ENCODE measurements at places on chromosomes 4 and X. TPM values are rescaled to one million over a fixed set of nuclear protein-coding genes. Genes with fewer than 3 reads are reported as not detected.

DNA sequence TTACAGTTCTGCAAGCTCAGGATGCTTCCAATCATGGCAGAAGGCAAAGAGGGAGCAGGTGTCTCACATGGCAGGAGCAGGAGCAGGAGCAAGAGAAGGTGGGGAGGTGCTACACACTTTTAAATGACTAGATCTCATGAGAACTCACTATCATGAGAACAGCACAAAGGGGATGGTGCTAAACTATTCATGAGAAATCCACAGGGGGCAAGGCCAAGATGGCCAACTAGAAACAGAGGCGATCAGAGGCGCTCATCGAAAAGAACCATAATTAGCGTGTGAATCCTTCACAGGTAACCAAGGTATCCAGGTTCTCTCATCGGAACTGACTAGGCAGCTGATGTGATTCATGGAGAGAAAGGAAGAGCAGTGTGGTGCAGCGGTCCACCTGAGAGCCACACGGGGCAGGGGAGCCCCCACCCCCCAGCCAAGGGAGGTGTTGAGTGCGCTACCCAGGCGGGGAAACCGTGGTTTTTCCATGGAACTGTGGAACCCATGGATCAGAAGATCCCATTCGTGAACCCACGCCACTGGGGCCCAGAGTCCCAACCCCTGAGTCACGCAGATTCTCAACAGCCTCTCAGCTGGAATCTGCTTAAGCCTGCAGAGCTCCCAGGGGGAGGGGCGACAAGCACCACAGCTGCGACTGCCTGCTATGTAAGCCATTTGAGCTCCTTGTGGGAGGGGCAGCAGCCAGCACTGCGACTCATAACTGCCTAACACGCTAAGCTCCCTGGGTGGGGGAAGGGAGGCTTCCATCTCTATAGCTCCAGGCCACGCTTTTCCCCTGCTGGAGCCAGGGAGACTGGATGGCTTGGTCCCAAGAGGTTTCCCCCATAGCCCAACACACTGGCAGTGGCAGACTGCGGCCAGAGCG is 46.7 kb downstream of the FGF16 start:
- DNase-seq, result no peak

The SGCB gene
- polyA plus RNA-seq, result 60.0 TPM

DNA sequence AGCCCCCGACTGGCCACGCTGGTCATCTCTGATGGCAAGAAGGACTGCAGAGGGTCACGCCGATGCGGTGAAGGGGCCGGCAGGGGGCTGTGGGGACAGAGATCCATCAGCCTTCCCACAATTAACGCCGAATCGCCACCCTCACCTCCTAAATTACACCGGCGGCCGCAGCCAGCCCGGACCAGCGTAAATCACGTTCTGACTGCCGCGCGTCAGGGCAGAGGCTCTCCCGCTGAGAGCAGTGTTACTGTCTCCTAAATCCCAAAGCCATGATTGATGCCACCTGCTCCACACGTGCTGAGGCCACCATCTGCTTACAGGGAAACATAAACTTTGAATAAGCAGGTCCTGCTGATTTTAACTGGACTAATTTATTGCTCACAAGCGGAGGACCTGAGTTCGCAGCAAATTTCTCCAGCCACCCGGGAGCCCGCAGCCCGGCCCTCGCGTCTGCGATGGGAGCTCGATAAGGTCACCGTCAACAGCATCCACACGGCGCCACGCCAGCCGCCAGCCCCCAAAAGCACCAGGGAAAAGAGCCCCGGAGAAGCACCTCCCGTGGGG is 127.3 kb upstream of the NKX1-1 start:
- DNase-seq, result no peak

GRCh38 chr4:123104310-123105025 is 182.1 kb upstream of the NUDT6 start:
- no peak for DNase-seq

DNA sequence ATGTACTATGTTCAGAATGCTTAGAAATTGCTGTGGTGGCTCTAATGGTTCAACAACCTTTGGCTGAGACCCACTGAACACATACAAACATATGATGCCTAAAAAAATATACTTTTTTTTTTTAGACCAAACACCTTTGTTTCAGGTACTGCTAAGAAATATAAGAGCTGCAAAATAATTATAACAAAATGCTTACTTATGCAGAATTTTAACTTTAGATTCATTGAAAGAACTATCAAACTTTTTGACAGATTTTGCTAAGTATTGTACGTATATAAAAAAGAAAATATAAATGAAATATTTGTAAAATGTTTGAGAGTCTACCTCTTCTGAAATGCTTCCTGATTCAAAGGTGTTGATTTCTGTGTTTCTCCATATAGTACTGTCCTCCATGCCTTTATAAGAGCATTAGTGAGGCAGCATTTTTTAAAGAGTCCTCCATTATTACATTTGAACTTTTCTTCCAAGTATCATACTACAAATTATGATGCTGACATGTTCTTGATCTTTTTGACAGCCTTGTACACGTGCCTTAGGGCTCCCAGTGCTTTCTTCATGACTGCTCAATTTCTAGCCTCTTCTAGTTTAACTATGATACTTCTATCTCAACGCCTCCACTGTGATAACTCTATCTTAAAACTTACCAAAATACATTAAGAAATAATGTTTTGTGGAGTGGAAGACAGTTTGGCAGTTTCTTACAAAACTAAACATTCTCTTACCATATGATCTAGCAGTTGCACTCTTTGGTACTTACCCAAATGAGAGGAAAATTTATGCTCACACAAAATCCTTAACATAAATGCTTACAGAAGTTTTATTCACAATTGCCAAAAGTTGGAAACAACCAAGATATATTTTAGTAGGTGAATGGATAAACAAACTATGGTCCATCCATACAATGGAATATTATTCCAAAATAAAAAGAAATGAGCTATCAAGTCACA is 212.2 kb upstream of the MAB21L2 start:
- no peak for DNase-seq

DNA sequence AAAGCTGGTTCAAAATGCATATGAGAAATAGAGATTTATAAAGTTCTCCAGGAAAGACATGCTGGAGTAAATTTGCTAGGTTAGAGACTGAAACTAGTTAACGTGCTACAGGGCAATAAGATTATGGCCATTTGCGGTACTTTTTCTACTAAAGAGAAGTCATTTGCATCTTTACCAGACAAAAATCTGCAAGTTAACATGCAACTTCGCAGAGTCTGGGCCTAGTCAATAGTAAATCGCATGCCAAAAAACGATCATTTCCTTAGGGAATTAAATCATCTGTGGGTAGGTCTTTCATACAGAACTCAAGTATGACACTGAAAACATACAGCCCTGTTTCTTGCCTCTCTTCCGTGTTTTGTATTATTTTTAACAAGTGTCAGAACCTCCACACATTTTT is 32.8 kb upstream of the REST start:
- DNase-seq, result peak; percentile 17

The AIFM1 gene
- 30.0 TPM for polyA plus RNA-seq

The BRS3 gene
- polyA plus RNA-seq, result not detected

DNA sequence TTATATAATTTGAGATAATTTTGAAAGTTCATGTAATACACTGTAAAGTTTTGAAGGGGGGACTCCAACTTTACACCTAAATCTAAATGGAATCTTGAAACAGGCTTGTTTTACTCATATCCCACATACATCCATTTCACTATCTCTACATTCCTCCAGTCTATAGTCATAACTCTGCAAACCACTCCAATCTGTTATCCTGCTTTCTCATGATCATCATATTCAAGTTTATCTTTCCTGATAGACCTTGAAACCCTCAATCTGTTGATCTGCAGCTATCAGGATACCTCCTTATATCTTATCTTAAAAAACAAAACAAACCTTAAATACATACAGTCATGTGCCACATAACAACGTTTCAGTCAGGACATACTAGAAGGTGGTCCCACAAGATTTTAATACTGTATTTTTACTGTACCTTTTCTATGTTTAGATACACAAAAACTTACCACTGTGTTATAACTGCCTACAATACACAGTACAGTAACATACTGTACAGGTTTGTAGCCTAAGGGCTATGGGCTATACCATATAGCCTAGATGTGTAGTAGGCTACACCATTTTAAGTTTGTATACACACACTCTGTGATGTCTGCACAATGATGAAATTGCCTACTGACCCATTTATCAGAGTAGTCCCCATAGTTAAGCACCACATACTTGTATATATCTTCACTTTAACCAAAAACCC is 14.0 kb downstream of the CHIC2 start:
- DNase-seq, result no peak

DNA sequence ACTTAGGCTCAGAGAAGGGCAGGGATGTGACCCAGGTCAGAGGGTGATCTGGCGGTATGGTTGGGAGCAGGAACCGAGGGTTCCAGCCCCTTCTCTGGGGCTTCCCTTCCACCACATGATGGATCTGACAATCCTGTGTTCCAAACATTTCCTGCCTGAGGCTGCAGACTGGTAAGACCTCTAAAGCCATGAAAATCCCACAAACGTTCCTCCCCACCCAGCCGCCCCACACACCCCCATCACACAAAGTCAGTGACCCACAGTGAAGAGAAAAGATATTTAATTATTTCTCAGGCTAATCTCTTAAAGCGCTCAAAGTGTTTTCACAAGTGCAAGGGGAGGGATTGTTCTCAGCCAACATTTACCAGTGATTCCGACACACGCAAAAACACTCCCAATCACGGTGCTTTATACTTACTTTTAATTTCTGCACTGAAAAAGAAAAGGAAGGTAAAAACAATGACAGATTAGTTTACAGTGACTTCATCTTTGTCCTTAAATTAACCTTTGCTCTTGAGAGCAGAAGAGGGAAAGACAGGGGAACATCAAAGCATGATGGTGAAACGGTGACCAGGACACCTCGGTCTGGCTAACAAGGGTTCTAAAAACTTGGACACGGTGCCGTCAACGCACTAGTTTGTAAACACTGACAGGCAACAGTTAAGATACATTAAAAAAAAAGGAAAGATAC is 42.4 kb downstream of the WDR1 start:
- no peak for DNase-seq

The RAB39B gene
- 10.9 TPM for polyA plus RNA-seq

GRCh38 chrX:17621566-17622270 is 115.6 kb upstream of the SCML1 start:
- DNase-seq, result no peak

- peak; percentile 83 for DNase-seq
Observed at GRCh38 chr4:56655209-56655626, 25.9 kb downstream of the HOPX start.

The RBMXL3 gene
- polyA plus RNA-seq, result not detected

DNA sequence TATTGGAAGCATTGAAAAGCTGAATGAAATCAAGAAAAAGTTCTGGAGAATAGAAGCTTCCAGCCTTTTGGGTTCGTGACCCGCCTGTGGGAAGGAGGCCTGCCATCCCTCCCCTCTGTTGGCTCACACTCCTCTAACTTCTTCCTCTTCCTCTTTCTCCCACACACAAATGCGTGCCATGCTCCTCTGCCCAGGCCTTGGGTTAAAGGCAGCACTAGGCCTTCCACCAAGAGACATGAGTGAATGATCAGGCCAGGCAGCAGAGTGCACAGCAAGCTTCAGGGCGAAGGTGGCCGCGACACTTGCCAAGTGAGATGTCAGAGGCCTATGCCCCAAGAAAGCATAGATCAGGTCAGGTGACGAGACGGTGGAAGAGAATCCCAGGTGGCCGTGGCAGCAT is 38.4 kb downstream of the FAM193A start:
- no peak for DNase-seq

- DNase-seq, result no peak
Observed at GRCh38 chr4:166014411-166014810, 141.4 kb downstream of the TLL1 start.

The BTK gene
- polyA plus RNA-seq, result 0.71 TPM

- DNase-seq, result no peak
Observed at GRCh38 chrX:57933321-57933720, 23.1 kb upstream of the ZXDA start.

The GLOD5 gene
- polyA plus RNA-seq, result 1.2 TPM

- DNase-seq, result no peak
Observed at GRCh38 chrX:65706041-65706828, 38.8 kb downstream of the MSN start.

- DNase-seq, result no peak
Observed at GRCh38 chrX:22278375-22278774, 5.7 kb downstream of the CBLL2 start.

GRCh38 chr4:1808396-1808795 is 15.3 kb downstream of the FGFR3 start:
- DNase-seq, result no peak

The FGF5 gene
- polyA plus RNA-seq, result not detected

The REELD1 gene
- polyA plus RNA-seq, result not detected

The TMPRSS11A gene
- polyA plus RNA-seq, result not detected

GRCh38 chrX:45903781-45904201 is 641.4 kb downstream of the ZNF674 start:
- no peak for DNase-seq

DNA sequence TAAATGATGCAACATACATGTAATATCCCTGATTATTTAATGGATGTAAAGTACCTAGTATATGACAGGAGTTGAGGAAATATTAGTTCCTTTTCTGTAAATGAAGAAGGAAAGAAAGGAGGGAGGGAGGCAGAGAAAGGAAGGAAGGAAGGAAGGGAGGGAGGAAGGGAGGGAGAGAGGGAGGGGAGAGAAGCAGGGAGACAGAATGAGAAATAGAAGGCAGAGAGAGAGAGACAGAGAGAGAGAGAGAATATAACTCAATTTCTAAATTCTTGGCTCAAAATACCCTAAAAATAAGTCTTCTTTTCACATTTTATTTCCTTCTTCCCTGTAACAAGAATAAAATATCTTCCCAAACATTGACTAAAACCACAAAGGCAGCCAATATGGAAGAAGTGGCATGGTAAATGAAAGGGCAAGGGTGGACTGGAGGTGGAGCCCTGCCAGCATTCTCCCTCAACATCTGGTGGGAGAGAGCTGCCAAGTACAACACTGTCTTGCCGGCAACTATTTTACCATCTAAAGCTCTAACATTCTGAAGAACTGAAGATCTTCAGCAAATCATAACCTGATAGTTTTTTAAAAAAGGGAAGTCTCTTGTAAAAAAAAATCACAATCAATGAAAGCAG is 245.1 kb downstream of the PPP3CA start:
- peak; percentile 36 for DNase-seq

The WDR45 gene
- polyA plus RNA-seq, result 67.6 TPM

DNA sequence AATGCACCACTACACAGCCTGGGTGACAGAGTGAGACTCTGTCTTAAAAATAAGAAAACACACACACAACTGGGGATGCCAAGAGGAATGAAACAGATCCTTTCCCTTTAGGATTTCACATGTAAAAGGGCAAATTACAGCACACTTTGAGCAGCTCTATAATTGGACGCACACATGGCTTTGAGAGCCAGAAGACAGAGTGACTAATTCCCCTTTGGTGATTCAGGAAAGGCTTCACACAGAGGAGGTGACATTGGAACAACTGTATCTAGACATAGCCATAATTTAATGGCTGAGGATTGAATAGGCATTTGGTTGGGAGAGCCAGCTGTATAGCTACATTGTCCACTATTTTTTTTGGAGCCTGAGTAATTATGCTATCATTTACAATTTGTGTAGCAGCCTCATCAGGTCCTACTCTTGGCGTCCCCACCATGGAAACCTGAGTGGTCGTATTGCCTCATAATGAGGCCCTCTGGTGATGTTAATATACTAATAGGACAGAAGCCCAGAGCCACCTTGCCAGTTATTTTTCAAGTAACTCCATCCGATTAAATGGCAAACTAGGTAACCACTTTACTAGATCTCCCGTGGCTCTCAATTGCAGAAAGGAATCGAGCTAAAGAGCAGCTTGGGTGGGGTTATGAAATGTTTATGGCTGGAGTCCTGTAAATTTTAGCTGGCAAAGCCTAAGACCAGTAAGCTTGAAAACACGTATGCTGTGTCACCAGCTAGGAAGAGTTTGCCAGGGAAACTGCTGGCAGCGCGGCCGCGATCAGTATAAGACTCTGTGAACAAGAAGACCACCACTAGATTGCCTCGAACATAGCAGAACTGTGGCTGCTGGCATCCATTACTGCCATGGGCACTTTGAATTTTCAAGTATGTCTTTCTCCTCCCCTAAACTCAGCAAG is 8.5 kb upstream of the PPEF1 start:
- DNase-seq, result no peak
